Nephron progenitor cell (in vitro differentiated cells): ENCODE measurements at places on chromosomes 11 and 22.
A peak's percentile ranks its signal among the peaks of the same experiment; 100 is the strongest.

DNA sequence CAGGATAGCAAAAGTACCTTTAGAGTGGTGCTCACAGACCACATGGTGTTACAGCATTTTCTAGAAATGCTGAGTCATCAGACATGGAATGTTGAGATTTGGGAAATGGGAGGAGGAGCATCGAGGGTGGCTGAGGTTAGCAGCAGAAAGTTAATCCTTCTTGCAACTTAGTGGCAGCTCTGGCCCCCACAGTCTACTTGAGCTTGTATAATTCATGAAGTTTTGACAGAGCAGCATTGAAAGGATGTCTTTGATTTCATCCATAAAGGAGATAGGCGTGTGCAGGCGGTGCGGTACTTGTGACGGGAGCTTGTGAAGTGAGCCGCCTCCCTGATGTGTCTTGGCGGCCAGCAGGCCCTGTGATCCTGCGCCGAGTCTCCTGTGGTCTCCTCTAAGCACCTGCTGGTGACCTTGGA lies 330.5 kb downstream of the TBC1D22A start:
- no peak overlapping the region for H3K27ac ChIP-seq

- H3K4me1 ChIP-seq: peaks cover 58% of the 10 kb centered on the region
- H3K27me3 ChIP-seq: peaks cover 6% of the 10 kb centered on the region
- H3K36me3 ChIP-seq: peaks cover 6% of the 10 kb centered on the region
- H3K4me3 ChIP-seq: peak overlapping the region; percentile 79
Measured at GRCh38 chr11:111938687-111939160, 1.6 kb downstream of the DIXDC1 start.

DNA sequence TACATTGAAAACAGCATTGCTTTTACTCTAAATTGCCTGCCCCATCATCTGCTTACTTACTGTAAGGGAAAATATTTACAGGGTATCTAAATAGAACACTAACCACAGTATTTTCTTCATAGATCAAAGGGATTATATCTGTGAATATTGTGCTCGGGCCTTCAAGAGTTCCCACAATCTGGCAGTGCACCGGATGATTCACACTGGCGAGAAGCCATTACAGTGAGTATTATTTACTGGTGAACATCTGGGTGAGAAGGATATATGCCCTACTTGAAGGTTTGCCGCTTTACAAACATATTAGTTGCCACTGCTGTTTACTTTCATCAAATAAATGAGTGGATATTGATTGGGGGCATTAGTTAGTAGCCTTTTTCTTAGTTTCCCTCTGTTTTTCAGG lies 5.9 kb upstream of the CNTF start:
- H3K4me1 ChIP-seq: peaks cover 8% of the 10 kb centered on the region
- no peak overlapping the region for H3K4me3 ChIP-seq
- peaks cover 73% of the 10 kb centered on the region for H3K36me3 ChIP-seq
- H3K27ac ChIP-seq: no peak overlapping the region
- no peak for DNase-seq
- H3K27me3 ChIP-seq: no peaks in the 10 kb centered on the region

DNA sequence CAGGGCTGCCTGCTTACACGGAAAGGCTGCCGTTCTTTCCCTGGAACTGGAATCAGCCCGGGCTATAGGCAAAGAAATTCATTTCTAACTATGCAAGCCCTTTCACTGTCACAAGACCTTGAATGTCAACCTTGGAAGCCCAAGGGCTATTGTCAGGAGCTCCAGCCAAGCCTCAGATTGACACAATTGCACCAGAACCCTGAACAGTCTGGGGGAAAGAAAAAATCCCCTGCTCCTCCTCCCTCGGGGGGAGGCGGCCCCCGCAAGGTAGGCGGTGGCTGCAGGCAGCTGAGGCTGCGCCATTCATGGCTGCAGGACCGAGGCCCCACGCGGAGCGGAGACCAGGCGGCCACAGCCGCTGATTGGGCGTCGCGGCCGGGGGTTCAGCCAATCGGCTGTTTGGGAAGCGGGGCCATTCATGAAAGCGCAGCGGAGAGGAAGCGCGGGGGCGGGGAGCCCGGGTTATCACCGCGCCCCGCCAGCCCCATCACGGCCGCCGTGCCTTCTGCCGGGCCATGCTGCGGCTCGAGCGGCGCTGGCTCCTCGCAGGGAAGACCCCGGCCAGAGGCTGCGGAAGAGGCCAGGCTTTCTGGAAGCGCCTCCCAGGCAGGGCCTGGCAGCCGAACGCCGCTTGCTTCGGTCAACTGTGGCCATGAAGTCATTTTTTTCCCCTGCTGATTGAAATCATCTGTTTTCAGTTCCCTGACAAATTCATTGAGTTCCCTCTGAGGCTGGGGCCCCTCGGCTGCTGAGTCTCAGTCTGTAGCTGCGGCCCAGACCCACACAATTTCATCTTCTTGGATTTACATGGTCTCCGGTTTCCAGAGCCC lies 38.1 kb upstream of the LINC01488 start:
- peak; percentile 92 for DNase-seq
- peaks cover 54% of the 10 kb centered on the region for H3K4me1 ChIP-seq
- H3K36me3 ChIP-seq: no peaks in the 10 kb centered on the region
- H3K27me3 ChIP-seq: peaks cover 16% of the 10 kb centered on the region
- H3K27ac ChIP-seq: peak overlapping the region; percentile 93

GRCh38 chr11:37905707-37906417 lies 1307.8 kb upstream of the RAG2 start:
- H3K27me3 ChIP-seq: peaks cover 3% of the 10 kb centered on the region
- no peak overlapping the region for H3K4me3 ChIP-seq
- DNase-seq: no peak

GRCh38 chr11:108751444-108751843 lies 86.6 kb downstream of the DDX10 start:
- H3K27me3 ChIP-seq: no peaks in the 10 kb centered on the region
- DNase-seq: no peak
- peaks cover 21% of the 10 kb centered on the region for H3K4me1 ChIP-seq

DNA sequence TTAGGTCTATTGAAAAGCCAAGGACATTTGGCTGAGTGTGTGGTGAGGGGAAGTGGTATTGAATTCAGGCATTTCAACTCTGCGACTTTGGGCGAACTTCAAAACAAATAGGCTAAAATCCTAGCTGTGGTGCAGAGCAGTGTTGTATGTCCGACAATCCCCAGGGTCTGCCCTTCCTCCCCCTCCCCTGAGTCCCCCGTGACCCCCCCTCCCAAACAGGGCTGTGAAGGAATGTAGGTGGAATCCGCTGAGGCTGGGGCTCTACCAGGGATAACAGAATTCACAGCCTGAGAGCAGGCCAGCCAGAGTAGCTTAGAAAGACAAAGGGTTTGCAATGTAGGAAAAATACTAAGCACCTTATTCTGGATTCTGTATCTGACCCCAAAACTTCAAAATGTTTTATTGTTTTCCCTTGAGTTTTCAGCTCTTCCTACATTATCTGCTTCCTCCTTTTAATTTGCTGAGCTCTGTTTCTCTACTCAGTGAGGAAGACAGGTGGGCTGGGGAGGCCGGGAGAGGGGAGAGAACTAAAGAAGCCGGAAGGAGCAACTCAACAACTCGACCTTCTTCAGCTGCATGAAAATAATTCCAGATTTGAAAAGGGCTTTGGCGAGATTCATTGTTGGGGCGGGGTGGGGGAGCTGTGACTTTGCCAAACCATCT lies 315.2 kb downstream of the BLID start:
- H3K27ac ChIP-seq: peak overlapping the region; percentile 90
- peaks cover 6% of the 10 kb centered on the region for H3K36me3 ChIP-seq
- peak; percentile 65 for DNase-seq
- H3K4me3 ChIP-seq: peak overlapping the region; percentile 68
- H3K4me1 ChIP-seq: peaks cover 52% of the 10 kb centered on the region
